Stimulated activated CD8-positive, alpha-beta memory T cell treated with anti-CD3 and anti-CD28 coated beads, Interleukin-12 subunit alpha, Interleukin-12 subunit beta, amount 100 ng/mL, for 4 hours (primary cell): ENCODE measurements at places on chromosomes 2 and 18.

DNA sequence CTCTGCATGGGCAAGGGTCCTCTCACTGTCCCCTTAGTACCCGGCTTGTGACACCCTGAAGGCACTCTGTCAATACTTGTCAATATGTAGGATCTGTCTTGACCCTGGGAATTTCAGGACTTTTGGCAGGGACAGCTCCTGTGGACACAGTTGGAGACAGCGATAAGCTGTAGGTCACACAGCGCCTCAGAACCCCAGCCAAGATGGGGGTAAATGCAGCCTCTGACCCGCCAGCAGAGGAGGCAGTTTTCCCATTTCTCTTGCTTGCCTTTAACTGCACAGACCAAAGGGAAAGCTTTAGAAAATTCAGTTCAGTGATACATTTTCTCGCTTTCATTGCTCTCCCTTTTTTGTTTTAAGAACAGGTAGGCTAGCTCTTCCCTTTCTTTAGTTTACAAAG, 54.8 kb upstream of the KLHL29 start:
- no peak for DNase-seq

- DNase-seq, result no peak
Observed at GRCh38 chr2:178194600-178195389, 483 bp downstream of the OSBPL6 start.

- no peak for DNase-seq
Observed at GRCh38 chr18:55413474-55413873, 174.5 kb downstream of the TCF4 start.

DNA sequence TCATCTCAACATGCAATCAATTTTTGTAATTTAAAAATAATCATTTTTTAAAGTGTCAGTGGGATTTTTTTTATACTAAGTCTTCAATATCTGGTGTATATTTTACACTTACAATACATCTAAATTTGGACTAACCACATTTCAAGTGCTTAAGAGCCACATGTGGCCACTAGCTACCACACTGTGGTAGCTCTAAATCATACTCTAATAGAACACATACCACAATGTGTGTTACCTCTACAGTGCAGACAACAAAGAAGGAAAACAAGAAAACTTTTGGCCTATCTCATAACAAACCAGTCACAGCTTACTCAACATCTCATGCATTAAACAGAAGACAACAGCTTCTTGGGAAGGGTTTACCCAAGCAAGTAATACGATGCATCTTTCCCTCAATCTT, 24.5 kb downstream of the PIAS2 start:
- DNase-seq, result no peak

- no peak for DNase-seq
Observed at GRCh38 chr2:8877332-8877731, 39.9 kb upstream of the KIDINS220 start.

DNA sequence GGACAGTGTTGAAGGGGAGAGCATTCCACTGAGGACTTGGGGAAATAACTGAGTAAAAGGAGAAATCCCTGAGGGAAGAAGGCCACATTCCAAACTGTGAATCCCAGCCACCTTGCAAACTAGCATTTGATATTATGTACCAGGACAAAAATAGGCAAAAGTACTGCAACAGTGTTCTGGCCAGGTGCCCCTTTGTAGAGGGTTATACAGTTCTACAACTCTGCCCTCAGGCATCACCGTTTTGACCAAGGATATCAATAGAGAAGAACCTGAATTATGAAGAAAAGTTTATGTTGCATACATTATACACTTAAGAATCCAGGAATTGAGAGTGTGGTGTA, 20.6 kb upstream of the CAVIN2 start:
- no peak for DNase-seq

DNA sequence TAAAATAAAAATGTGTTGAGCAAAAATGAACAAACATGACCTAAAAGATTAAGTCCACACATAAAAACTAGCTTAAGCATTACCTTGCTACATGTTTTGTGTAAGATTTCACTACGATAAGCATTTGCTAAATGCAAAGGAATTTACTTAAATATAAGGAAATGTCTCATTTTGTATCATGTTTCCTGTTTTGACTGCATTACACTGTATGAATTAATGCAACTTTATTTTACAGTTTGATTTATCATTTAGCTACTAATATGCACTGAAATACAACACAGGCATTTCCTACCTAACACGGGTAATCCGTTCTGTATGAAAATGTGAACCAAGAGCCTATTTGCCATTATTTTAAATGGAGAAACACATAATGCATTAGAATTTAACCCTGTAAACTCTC, 1076.5 kb upstream of the DDX18 start:
- DNase-seq, result no peak

- no peak for DNase-seq
Observed at GRCh38 chr2:39870871-39871270, 91.8 kb upstream of the THUMPD2 start.

- DNase-seq, result no peak
Observed at GRCh38 chr2:171893196-171893823, 734 bp downstream of the SLC25A12 start.

DNA sequence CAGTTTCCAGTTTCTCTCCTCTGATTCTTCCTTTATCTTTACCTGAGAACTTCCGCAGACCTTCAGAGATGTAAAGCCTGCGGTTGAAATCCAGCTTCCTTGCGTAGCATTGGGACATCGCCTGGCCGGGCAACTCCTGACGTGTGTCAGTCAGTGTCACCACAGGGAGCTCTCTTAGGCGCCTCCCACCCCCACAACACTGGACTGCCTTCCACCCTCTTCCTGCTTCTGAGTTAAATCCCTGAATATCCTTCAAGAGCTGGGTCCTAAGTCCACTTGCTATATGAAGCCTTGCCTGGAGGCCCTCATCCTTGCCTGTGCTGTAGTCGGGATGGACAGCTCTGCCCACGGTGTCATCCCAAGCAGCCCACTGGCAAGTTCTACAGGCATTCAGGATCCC, 179.4 kb downstream of the SEPTIN10 start:
- no peak for DNase-seq

DNA sequence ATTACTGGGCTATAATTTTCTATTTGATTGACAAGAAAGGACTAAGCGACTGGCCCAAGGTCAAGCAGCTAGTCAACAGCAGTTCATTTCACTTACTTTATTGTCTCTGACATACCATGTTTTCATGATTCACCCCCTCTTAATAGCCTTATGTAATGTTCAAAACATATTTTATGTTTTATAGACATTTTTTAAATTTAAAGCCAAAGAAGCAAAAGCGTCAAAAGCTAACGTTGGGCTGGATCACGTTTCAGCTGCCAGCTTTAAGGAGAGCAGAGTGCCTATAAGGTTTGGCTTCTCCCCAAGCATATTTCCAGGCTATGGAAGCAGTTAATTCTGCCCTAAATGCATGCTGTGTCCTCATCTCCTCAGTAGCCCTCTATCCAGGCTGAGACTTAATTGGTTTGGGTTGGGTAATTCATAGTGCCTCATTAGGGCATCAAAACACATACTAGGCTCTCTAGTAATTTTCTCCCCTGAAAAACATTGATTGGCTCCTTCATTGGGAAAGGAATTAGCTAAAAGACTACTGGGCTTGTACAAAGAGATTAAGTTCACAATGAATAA, 94.8 kb upstream of the CREB1 start:
- no peak for DNase-seq

DNA sequence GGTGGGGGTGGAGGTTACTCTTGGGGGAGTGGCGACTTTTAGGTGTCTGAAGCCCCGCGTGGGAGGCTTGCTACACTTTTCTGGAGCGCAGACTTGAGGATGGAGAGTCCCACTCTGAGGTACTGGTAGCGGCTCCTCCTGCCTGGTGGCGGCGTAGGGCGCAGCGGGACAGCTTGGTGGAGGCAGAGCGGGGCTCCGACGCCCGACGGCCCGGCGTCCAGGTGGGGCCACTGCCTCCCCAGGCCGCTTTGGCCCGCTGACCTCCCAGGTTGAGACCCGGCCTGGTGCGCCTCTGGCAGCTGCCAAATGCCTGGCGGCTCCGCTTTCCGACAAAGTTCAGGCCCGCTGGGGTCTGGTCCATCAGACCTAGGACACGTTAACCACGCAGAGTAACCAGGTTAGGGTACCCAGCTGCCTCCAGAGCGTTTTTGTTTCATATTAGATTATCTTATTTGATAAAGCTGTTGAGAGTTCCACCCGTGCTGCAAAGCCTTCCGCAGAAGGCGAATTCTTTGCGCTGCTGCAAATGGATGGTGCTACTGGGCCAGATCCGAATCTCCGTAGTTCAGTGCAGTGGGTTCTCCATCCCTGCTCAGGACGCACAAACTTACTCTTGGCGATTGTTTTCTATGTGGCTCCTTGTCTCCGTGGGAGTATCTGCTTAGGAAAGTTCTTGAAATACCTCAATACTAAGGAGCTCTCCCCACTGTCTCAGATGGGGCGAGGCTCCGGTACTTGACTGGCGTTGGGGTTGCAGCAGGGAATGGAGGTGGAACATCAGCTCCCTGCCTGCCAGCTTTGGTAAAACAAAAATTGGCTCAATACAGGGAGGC, 405.9 kb downstream of the XIRP2 start:
- DNase-seq, result no peak

GRCh38 chr18:24860978-24861680, 400.7 kb downstream of the HRH4 start:
- no peak for DNase-seq

DNA sequence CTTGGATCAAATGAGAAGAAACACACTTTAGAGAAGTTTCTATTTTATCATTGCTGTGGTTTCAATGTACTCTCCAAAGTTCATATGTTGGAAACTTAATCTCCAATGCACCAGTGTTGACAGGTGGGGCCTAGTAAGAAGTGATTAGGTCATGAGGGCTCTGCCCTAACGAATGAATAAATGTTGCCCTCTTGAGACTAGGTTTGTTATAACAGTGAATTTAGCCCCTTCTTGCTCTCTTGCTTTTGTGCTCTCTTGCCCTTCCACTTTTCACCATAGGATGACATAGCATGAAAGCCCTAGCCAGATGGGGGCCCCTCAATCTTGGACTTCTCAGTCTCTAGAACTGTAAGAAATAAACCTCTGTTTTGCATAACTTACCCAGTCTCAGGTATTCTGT, 664.8 kb downstream of the DCC start:
- no peak for DNase-seq

DNA sequence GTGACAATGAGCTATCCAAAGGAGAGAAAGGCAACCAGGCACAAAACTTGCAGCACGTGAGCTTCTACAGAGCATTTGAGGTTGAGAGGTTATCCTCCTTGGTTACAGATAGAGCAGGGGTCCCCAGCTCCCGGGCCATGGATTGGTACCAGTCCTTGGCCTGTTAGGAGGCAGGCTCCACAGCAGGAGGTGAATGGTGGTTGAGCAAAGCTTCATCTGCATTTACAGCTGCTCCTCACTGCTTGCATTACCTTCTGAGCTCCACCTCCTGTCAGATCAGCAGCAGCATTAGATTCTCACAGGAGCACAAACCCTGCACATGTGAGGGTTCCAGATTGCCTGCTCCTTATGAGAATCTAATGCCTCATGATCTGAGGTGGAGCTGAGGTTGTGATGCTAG, 57.8 kb upstream of the ST8SIA3 start:
- DNase-seq, result no peak

DNA sequence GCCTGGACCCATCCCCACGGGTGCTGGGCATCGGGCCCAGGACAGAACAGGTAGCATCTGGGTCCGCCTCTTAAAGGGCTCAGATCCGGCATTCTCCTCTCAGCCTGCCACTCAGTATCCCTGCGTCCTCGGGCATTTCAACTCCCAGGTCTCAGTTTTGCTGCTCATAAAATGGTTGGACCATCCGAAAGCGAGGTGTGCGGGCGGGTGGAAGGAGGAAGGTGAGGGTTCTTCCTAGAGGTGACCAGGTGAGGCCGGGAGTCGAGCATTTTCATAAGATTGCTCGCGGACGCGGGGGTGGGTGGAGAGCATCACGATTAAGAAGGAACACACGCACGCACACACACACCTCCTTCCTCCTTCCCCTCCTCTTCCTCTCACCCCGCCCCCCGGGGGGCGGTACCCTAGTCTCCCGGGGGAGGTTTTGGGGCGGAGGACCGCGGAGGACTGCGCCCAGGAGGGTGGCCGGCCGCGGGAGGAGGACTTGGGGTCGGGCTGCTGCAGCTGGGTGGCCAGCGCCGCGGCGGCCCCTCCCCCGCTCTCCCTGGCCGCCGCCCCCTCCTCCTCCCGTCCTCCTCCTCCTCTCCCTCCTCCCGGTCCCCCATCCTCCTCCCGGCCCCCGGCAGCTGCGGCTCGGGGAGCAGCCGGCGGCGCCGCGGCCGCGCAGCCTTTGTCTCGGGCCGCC, 97.9 kb upstream of the GPR45 start:
- no peak for DNase-seq

DNA sequence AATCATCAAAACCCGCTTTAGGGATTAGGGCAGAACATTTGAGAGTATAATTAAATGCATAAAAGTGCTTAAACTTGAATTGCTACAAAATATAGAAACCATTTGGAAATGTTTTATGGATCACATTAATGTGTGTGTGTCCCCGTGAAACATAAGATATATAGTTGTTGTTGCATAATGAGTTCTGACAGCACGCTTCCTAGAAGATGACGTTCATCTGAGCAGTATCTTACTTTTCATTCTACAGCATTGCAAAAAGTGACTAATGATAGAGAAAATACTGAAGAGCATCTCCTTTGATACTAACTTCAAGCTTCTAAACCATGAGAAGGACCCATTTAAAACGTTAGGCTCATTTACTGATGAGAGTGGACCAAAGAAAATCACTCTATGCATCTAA, 63.7 kb downstream of the SLC8A1 start:
- DNase-seq, result no peak

DNA sequence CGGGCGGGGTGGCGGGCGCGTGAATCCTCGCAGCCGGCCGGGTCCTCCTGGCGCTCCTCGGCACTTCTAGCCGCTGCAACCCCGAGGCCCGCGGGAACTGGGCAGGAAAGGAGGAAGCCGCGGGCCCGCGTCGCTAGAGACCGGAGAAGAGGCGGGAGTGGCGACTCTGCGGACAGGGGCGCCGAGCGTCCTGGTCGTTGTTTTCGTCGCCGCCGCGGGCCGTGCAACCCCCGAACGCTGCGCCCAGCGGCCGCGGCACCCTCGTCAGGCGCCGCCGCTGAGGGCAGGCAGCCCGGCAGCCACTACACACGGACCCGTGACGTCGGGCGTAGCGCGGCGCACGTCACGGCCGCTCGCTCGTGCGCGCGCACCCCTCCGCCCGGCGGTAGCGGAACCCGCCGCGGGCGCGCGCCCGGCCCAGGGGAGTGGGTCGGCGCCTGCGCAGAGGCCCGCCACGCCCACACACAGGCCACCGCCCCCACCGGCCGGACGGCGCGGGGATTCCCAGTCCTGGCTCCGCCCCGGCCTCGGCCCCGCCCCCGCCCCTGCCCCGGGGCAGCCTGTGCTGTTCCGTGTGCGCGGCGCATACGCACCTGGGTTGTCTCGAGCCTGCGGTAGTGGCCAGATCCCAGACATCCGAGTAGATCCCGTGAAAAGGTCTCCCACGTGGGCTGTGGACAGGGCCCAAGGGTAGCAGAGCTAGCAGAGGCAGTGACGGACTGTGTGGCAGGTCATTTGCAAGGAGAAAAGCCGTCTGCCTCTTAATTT, at the start of gene MAP3K2:
TSS of gene MAP3K2 (minus strand) at position 321 of the 768 bp plus-strand sequence. CDS start 44,846 bp downstream, outside the sequence.
- peak; percentile 96 for DNase-seq

- DNase-seq, result no peak
Observed at GRCh38 chr2:79131687-79132086, 11.4 kb downstream of the REG1A start.

GRCh38 chr2:177093371-177093770, 119.2 kb upstream of the HNRNPA3 start:
- DNase-seq, result no peak
